ENCODE measurements at places on chromosomes 11 and 22.

- H3K36me3 ChIP-seq, result no peaks in the 10 kb centered on the region
- H3K27me3 ChIP-seq, result no peaks in the 10 kb centered on the region
- no peaks in the 10 kb centered on the region for H3K4me1 ChIP-seq
- no peak overlapping the region for H3K27ac ChIP-seq
- DNase-seq, result no peak
- H3K4me3 ChIP-seq, result no peak overlapping the region
Measured at GRCh38 chr11:70883973-70884623, 368.3 kb downstream of the SHANK2 start.

DNA sequence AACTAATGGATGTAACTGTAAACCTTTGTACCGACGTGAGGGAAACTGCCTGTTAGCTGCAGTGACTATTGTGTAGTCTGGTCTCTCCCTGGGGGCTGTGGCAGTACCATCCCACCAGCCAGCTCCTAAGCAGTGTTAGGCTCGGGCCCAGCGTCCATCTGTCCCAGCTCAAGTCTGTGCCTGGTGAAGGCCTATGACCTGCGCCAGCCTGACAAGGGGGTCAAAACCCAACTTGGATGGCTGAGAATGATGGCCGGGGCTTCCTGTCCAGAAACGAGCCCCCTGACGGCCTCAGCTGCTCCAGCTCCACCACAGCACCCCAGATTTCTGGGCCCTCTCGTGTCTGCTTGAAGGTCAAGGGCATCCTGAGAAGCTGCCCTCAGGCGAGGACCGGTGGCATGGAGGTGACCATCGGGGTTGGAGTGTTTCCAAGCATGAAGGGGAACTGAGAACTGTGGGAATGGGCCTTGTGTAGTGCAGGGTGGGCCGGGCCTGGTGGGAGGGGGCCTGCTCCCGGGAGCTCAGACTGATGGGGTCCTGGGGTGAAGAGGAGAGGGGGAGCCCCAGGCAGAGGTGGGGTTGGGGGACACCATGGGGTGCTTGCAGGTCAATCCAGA is 14.3 kb upstream of the SPI1 start:
- peak overlapping the region; percentile 76 for H3K27ac ChIP-seq
- no peak overlapping the region for H3K4me3 ChIP-seq
- no peaks in the 10 kb centered on the region for H3K27me3 ChIP-seq
- DNase-seq, result no peak

DNA sequence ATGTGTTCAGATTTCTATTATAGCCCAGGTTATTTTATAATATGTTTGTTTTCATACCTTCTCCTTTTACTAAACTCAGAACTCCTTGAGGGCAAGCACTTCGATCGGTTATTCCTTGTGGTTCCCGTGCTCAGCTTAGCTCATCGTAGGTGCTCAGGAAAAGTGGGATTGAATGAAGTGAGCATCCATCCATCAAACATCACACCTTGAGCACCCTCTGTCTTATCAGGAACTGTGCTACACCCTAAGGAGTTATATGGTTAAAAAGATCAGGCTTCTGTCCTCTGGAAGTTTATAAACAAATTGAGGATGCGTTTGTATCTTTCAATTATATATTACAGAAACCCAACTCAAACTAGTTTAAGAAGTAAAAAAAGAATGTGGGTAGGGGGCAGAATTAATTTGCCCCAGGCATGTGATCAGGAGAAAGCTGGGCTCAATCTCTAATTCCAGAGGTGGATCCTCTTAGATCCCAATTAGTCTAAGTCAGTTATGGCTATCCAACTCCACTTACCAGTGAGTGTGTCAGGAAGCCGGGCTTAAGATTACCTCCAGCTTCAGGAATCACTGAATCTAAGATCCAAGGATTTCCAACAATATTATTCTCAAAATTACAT is 59.9 kb upstream of the RRAS2 start:
- H3K27me3 ChIP-seq, result no peaks in the 10 kb centered on the region
- H3K36me3 ChIP-seq, result no peaks in the 10 kb centered on the region
- H3K4me1 ChIP-seq, result peaks cover 38% of the 10 kb centered on the region
- no peak for DNase-seq

GRCh38 chr11:61476371-61476770 is 32.2 kb upstream of the LRRC10B start:
- peaks cover 6% of the 10 kb centered on the region for H3K4me1 ChIP-seq
- no peak overlapping the region for H3K27ac ChIP-seq
- no peak overlapping the region for H3K4me3 ChIP-seq
- DNase-seq, result no peak

DNA sequence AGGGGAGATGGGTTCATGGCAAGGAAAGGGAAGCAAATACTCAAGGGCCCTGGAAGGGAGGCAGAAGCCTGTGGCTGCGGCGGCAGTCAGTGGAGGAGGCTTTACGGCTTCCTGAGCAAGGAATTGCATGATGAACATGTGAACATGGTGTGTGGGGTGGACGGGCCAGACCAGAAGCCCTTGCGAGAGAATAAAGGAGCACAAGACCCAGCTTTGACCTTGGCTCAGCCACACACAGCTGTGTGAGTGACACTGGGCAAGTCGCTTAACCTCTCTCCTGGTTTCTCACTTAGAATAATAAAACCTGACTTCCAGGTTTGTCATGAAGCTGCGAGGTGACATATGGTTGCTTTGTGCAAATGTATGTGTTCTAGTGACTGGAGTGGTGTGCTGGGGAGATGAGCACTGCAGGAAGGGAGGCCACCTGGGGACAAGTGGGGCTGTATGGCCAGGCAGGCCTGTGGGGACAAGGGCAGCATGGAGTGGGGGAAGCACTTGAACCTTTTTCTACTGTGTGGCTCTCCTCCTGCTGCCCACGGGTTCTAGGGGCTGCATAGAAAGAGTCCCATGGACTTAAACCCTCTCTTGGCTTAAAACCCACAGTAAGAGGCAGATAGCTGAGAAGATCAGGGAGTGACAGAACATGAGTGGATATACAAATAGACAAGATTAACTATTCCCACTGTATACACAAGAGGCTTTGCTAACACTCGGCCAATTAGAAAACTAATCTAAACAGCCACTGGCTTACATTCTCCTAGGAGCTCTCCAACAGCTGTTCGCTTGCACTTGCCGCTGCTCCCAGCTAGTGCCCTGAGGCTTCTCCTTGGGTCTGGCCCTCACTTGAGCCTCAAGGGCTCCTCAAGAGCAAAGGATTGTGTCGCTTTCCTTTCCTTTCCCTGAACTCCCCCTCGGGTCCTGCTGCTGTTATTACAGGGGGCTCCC is 67.3 kb upstream of the CDON start:
- H3K36me3 ChIP-seq, result no peaks in the 10 kb centered on the region
- no peak overlapping the region for H3K27ac ChIP-seq
- peaks cover 3% of the 10 kb centered on the region for H3K27me3 ChIP-seq
- H3K4me3 ChIP-seq, result no peak overlapping the region
- H3K4me1 ChIP-seq, result no peaks in the 10 kb centered on the region
- DNase-seq, result no peak

GRCh38 chr11:20488352-20488751 is 100.8 kb downstream of the PRMT3 start:
- no peak for DNase-seq
- H3K27me3 ChIP-seq, result no peaks in the 10 kb centered on the region
- no peak overlapping the region for H3K27ac ChIP-seq
- H3K36me3 ChIP-seq, result peaks cover 27% of the 10 kb centered on the region

- H3K27me3 ChIP-seq, result no peaks in the 10 kb centered on the region
- DNase-seq, result no peak
- H3K36me3 ChIP-seq, result no peaks in the 10 kb centered on the region
- H3K4me1 ChIP-seq, result no peaks in the 10 kb centered on the region
- H3K4me3 ChIP-seq, result no peak overlapping the region
Measured at GRCh38 chr11:92811341-92811740, 158.1 kb upstream of the MTNR1B start.

DNA sequence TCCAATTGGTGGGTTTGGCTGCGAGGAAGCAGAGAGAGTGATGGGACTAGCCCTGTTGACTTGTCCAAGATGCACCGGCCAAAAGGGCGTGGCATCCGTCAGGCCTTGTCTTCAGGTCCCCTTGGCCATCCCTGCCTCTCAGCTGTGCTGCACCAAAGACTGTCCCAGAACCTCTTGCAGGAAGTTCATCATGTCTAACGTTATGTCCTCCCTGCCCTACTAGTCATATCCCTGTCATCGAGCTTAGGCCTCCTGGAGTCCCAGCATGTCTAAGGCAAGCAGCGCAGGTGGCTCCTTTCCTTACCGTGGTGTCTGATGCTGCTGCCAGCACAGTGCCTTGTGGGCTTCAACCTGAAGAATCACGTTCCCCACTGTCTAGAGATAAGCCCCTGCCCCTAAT is 51.2 kb downstream of the NECTIN1 start:
- no peak for DNase-seq
- no peak overlapping the region for H3K27ac ChIP-seq
- H3K27me3 ChIP-seq, result peaks cover 4% of the 10 kb centered on the region
- H3K4me3 ChIP-seq, result no peak overlapping the region
- no peaks in the 10 kb centered on the region for H3K36me3 ChIP-seq
- H3K4me1 ChIP-seq, result peaks cover 9% of the 10 kb centered on the region

- no peaks in the 10 kb centered on the region for H3K27me3 ChIP-seq
- no peak overlapping the region for H3K4me3 ChIP-seq
- DNase-seq, result no peak
- H3K27ac ChIP-seq, result no peak overlapping the region
Measured at GRCh38 chr11:27646051-27646818, 54.0 kb downstream of the BDNF start.

DNA sequence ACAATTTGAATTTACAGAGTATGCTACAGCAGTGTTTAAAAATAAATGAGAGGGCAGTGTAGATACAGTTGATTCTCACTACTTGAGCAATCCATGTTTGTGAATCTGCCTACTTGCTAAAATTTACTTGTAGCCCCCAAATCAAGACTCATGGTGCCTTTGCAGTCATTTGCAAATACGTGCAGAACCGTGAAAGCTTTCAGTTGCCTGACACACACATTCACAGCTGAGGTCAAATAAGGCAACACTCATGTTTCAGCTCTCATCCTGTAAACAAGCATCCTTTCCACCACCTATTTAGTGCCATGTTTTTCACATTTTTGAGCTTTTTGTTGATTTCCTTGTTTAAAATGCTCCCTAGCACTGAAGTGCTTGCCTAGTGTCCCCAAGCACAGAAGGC is 32.5 kb upstream of the RASL10A start:
- H3K36me3 ChIP-seq, result peaks cover 38% of the 10 kb centered on the region
- no peak for DNase-seq
- H3K4me3 ChIP-seq, result no peak overlapping the region
- H3K4me1 ChIP-seq, result no peaks in the 10 kb centered on the region
- no peaks in the 10 kb centered on the region for H3K27me3 ChIP-seq

DNA sequence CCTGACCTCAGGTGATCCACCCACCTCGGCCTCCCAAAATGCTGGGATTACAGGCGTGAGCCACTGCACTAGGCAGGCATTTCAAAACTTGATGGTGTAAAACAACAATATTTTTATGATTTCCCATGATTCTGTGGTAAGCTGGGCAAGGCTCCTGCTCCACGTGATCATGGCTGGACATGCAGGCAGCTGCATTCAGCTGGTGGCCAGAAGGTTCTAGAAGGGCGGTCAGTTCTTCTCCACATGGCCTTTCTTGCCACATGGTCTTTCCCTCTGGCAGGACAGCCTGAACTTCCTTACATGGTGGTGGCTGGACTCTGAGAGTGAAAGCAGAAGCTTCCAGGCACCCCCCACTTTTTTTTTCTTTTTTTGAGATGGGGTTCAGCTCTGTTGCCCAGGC is 9.9 kb upstream of the RASD2 start:
- no peaks in the 10 kb centered on the region for H3K27me3 ChIP-seq
- no peak for DNase-seq
- H3K36me3 ChIP-seq, result no peaks in the 10 kb centered on the region
- H3K4me3 ChIP-seq, result no peak overlapping the region
- H3K27ac ChIP-seq, result no peak overlapping the region

- H3K27me3 ChIP-seq, result no peaks in the 10 kb centered on the region
- H3K4me1 ChIP-seq, result peaks cover 35% of the 10 kb centered on the region
- H3K27ac ChIP-seq, result no peak overlapping the region
- DNase-seq, result no peak
Measured at GRCh38 chr11:108958368-108959104, 293.7 kb downstream of the DDX10 start.

- no peaks in the 10 kb centered on the region for H3K4me1 ChIP-seq
- DNase-seq, result no peak
- H3K27ac ChIP-seq, result no peak overlapping the region
- no peaks in the 10 kb centered on the region for H3K27me3 ChIP-seq
- no peaks in the 10 kb centered on the region for H3K36me3 ChIP-seq
- H3K4me3 ChIP-seq, result no peak overlapping the region
Measured at GRCh38 chr11:76159983-76160661, 46.2 kb downstream of the WNT11 start.

Measured in activated CD4-positive, alpha-beta T cell treated with anti-CD3 and anti-CD28 coated beads, Interleukin-2, amount 10 ng/mL, durations not matched to agents 7 days and 5 days (primary cell).